Central memory CD4-positive, alpha-beta T cell (primary cell): ENCODE measurements at places on chromosomes 6 and 20.
A peak's percentile ranks its signal among the peaks of the same experiment; 100 is the strongest.

DNA sequence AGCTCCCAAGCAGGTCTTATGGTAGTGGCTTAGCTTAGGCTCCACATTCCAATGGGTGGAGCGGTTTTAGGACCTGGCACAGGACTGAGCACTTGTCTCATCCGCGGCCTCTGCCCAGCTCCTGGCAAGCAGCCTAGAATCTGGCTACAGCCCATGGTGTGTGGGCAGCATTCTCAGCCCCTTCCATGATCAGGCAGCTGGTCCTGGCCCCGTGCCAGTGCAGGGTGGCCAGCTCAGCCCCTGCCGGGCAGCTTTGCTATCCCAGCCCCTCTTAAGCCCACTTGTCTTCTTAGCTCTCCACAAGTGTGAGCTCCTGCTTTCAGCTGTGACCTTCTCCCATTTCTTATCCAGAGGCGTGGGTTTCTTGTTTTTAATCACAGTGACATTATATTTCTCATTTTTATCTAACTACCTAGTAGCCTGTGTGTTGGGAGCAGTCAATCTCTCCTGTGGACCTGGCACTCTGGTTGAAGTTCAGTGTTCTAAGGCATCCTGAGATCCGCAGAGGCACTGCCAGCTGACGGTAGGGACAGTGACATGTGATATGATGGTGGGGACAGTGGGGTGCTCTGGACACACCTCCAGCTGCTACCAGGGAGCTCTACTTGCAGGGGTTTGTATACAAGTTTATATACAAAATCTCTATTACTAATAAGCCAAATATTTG lies 119.9 kb upstream of the PRND start:
- no peak for DNase-seq

DNA sequence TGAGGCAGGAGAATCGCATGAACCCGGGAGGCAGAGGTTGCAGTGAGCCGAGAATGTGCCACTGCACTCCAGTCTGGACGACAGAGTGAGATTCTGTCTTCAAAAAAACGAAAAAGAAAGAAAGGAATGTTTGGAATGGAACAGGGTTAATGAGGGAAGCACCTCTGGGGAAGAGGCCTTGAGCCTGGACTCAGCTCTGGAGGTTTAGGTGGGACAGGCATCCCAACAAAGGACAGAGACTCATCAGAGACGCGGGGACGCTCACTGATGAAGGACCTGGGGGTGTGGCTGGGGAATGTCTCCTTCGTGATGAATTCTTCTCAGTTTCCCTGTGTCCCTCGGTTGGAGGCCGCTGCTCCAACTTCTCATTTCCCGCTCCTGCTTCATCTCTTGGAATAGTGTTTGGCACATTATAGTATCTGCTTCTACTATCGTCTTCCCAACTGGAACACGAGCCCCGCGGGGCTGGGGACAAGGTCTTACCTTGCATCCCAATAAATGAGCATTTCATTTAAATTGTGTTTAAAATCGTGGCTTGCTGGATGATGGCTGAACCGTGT lies 27.6 kb downstream of the KIF25 start:
- DNase-seq = no peak

- DNase-seq = no peak
These were observed 8.7 kb downstream of the REPS1 start for GRCh38 chr6:138979365-138979764.

DNA sequence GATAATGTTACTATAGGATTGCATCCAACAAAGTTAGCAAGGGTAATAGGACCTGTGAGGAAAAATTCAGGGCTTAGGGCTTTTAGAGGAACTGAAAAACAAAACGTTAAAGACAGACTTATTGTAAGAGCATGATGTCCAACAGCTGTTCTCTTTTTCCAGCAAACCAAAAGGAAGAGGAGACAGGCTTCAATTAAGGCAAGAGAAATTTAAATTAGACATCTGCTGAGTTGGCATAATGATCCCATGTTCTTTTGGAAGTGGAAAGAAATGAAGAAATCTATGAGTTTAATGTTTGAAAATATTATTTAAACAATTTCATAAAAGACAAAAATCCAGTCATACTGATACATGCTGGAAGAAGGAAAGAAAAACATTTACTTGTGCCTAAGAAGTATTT lies 95.7 kb upstream of the HMGCLL1 start:
- DNase-seq = no peak

GRCh38 chr6:28953039-28953584 lies 29.3 kb upstream of the TRIM27 start:
- DNase-seq = peak; percentile 60

- DNase-seq = no peak
These were observed 685.3 kb upstream of the MARCKS start for GRCh38 chr6:113171882-113172281.

GRCh38 chr20:34052414-34052813 lies 58.7 kb downstream of the RALY start:
- no peak for DNase-seq

GRCh38 chr6:127188744-127189143 lies 70.3 kb downstream of the RSPO3 start:
- no peak for DNase-seq

- no peak for DNase-seq
These were observed 255.9 kb downstream of the FOXC1 start for GRCh38 chr6:1865585-1865984.

- no peak for DNase-seq
These were observed 17.9 kb upstream of the TBC1D7 start for GRCh38 chr6:13346245-13346644.

DNA sequence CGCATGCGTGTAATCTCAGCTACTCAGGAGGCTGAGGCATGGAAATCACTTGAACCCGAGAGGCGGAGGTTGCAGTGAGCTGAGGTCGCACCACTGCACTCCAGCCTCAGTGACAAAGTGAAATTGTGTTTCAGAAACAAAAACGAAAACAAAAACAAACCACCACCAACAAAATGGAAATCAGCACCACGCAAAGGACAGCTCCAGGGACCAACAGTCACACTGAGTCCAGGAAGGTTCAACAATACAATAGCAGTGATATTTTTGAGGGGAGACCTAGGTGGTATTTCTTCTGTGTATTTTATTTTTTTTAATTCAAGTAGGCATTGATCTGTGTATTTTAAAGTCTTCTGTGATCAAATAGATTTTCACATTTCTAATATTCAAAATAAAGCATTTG lies 9.8 kb downstream of the HLA-F start:
- no peak for DNase-seq

DNA sequence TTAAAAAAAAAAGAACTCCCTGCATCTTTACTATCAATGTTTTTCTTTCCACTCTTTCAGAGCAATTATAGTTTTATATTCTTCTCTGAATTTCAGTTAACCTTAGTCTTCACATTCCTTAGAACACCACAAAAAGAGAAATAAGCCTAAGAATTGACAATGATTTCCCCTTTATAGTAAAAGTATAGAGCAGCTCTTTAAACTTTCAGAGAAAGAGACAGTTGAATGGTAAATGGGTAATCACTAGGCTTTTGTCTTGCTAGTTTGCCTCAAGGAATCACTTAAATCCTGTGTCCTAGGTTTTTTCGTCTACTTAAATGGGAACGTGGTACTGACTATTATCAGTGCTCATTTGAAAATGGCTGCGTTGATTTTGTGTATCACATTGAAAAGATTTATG lies 31.8 kb downstream of the SLX4IP start:
- DNase-seq = no peak

DNA sequence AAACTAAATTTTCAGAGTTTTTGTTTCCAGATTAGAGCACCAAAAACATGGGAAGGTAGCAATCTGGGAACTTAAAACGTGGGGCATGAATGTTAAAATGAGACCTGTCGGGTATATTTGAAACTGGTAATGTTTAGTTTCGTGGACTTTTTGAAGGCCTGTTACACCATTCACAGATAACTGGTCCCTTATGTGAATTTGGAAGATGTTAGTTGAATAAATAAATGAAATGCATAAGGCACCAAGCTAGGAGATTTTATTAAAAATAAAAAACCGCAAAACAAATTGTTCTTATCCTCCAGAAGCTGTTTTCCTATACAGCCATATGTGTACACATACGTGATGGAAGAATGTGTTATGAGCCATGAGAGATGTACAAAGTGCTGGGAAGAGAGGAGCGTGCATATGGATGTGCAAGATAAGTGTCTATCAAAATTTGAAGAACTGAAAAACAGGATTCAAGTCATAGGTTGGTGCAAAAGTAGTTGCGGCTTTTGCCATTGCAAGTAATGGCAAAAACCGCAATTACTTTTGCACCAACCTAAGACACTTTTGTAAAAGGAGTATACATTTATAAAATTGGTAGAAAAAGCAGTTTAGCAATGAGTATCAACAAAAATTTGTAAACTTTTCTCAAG lies 700 bp upstream of the MCUR1 start:
- no peak for DNase-seq

GRCh38 chr6:159899994-159900745 lies 9.4 kb downstream of the MAS1 start:
- no peak for DNase-seq

GRCh38 chr6:138234363-138234762 lies 16.1 kb upstream of the PBOV1 start:
- DNase-seq = no peak

- DNase-seq = no peak
These were observed 136.1 kb downstream of the B3GAT2 start for GRCh38 chr6:70820778-70821177.

- DNase-seq = no peak
These were observed 154.4 kb upstream of the STMND1 start for GRCh38 chr6:16947375-16948015.

- no peak for DNase-seq
These were observed 525 bp upstream of the MAK start for GRCh38 chr6:10838794-10839333.

DNA sequence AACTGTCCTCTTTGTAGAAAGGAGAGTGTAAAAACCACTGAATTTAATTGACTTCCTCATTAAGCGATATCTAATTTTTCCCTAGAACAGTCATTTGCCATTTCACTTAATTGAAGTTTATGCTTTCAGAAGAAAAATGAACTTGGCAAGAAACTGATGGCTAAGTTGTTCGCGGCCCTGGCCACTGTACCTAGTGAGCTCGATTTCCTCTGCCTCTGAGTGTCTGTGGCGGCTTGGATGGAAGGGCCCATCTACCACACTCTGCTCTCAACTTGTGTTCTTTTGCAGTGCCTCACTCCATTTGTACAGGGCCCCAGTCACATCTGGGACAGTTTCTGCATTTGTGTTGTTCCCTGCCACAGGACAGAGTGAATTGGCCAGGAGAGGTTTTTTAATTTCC lies 102.9 kb downstream of the BCAS1 start:
- no peak for DNase-seq

DNA sequence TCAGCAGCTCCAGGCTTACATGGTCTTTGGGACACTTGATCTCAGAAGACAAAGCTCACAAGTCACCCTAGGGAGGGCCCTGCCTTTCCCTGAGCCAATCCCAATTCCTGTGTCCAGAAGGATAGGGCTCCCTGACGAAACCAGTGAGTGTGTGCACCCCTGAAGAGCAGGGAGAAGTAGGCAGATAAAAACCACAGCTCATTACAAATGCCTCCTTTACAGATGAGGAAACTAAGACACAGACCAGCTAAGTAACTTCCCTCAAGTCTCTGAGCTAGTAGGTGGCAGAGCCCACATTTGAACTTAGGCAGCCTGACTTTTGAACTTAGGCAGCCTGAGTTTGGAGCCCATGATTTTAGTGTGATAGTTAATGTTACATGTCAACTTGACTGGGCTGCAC lies 6.7 kb upstream of the ZFAND3 start:
- no peak for DNase-seq

DNA sequence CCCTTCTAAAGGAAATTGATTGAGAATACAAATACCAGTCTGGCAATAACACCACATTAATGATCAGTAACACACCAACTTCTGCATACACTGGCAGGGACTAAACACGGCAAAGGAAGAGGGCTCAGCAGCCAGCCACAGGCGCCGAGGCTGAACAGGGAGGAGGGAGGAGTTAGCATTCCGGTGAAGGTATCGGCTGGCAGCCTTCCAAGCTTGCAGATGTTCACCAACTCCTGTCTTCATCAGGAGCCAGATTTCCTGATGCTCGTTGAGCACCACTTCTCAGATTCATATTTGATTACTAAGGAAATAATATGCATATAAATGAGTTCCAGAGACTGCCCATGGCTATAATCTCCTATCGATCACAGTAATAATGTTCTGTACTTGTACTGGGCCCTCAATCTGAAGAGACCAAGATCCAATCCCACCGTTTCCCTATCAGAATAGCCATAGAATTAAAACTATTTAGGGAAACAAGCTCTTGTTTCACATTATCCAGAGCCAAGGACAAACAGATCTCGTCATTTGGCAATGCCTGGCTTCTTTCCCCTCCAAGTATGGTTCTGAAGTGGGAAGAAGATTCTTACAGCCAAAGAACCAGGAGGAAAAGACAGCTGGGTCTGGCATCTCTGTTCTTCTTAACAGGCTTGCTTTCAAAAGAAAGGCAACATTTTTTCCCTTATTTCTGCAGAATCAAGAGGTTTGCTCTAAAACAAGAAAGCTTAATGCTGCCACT lies 42.2 kb downstream of the GFOD1 start:
- DNase-seq = no peak

DNA sequence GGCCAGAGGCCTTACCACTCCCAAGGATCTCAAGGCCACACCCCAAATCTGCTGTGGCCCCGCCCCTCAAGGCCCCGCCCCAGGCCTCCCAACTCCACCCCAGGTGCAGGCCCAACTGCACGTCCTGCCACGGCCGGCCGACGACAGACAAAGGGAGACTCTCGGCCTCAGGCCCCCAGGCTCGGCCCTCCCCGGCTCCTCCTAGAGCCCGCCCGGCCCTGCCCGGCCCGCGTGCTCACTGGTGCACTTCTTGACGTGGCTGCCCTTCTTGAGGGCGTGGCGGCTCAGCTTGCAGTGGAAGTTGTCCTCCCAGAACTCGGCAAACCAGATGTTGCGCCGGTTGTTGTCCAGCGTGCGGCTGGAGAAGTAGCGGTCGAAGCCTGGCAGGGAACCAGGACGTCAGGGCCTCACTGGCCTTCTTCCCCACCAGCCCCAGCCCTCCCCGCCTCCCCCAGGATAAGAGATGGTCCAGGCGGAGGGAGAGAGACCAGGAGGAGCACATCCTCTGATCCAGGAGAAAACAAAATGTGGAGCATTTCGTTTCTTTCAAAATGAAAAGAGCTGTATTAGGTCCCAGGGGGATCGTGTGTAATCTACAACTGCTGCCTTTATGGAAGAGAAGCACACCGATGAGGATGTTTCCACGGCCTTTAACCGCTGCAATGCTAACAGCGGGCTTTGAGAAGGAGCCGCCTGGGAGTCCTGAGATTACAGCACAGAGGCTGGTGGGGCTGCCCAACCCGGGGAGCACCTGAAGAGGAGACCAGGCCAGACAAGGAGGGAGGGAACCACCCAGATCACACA lies 89.4 kb downstream of the GRM4 start:
- DNase-seq = no peak

- DNase-seq = no peak
These were observed 47.4 kb upstream of the STX16 start for GRCh38 chr20:58603721-58604120.

DNA sequence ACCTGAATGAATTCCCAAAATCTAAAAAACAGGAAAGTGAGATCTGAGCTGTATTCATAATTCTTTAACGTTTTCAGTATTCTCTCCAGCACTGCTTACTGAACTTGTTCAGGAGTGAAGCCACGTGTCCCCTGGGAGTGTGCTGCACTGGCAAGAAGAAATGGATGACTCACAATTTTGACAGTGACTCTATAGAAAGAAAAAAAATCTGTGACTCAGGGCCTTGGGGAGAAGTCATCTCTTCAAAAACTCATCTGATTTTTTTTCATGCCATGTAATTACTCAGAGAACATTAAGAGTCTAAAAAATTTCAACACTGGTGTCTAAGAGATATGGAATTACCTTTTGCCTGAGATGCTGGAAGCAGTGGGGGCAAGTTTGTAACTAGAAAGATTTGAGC lies 39.7 kb downstream of the ANKEF1 start:
- DNase-seq = no peak

GRCh38 chr6:11774426-11774825 lies 4.2 kb downstream of the ADTRP start:
- no peak for DNase-seq

GRCh38 chr6:170129691-170130171 lies 161.1 kb downstream of the DLL1 start:
- DNase-seq = no peak
